ENCODE measurements at places on chromosomes 6 and 20.

GRCh38 chr6:158813032-158813431 is 6.1 kb downstream of the EZR start:
- DNase-seq = no peak

- DNase-seq = no peak
These were observed 21.7 kb upstream of the FYN start for GRCh38 chr6:111894951-111895350.

- DNase-seq = no peak
These were observed 61.6 kb upstream of the SNX9 start for GRCh38 chr6:157761331-157761921.

GRCh38 chr6:2973676-2974075 is 2.3 kb upstream of the SERPINB6 start:
- DNase-seq = no peak

DNA sequence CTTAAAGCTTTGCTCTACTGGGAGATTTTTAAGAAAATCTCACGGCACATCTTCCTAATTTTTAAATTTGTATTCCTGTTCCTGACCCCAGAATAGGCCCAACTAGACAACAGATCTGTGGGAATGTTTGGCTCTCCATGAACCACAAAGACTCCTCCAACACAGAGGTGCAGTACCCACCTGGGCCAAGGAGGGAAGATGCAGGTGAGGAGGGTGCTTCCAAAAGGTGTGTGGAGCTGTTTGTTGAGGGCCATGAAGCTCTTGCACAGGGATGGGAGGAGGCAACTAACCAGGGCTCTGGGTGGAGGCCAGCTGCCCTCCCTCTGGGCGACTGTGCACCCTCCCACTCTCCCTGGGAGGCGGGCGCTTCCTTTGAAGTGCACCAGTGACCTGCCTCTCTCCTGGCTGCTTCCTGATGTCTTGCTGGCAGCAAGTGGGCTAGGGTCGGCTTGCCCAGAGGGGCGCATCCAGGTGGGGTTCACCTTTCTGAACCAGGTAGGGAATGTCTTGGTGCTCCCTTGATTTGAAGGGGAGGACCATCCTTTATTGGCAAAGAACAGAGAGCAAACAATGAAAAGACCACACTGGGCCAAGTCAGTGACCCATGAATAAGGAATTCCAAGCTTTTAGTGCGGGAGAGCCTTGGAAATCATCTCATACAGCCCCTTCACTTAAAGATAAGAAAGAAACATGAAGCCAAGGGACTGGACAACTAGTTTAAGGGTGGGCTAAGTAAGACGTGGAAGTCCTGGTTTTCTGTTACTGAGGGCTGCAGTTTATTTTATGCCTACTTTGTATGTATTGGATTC is 76.0 kb downstream of the ANKRD6 start:
- no peak for DNase-seq

- DNase-seq = no peak
These were observed 151.5 kb downstream of the QKI start for GRCh38 chr6:163566056-163566455.

- no peak for DNase-seq
These were observed 3.0 kb downstream of the ENPP3 start for GRCh38 chr6:131640100-131640499.

GRCh38 chr6:117168296-117169063 is 96.9 kb upstream of the VGLL2 start:
- DNase-seq = no peak

GRCh38 chr6:14428269-14428668 is 310.7 kb downstream of the CD83 start:
- DNase-seq = no peak

DNA sequence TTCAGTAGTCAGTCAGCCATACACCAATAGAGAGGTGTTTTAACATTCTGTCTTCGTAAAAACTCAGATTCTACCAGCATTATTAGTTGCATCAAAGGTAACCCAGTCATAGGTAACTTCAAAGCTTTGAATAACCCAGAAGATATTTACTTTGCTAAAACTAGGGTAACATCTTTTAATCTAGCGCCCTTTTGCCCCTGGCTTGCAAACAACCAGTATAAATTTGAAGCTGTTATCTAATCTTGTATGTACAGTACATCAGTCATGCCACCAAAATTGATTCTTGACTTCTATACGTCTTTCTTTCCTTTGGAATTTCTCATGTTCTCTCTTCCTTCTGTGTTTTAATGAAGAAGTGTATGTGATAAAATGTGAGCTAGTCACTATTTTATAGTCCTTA is 109.3 kb downstream of the LIN28B start:
- DNase-seq = no peak

DNA sequence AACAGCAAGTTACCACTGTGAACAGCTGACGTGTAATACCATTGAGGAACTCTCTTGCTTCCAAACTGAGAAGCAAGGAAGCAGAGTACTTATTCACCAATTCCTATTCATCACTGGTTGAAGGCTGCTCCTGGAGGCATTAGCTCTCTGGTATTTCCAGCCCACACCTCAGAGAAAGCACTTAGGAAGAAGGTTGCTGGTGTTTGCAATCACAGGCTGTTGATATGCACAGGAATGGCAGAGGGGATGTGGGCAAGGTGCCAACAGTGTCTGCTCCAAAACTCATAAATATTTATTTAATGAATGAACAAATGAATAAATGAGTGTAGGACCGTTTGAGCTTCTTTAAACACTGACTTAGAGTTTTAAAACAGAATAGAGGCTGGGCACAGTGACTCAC is 6.9 kb upstream of the RRBP1 start:
- DNase-seq = no peak

DNA sequence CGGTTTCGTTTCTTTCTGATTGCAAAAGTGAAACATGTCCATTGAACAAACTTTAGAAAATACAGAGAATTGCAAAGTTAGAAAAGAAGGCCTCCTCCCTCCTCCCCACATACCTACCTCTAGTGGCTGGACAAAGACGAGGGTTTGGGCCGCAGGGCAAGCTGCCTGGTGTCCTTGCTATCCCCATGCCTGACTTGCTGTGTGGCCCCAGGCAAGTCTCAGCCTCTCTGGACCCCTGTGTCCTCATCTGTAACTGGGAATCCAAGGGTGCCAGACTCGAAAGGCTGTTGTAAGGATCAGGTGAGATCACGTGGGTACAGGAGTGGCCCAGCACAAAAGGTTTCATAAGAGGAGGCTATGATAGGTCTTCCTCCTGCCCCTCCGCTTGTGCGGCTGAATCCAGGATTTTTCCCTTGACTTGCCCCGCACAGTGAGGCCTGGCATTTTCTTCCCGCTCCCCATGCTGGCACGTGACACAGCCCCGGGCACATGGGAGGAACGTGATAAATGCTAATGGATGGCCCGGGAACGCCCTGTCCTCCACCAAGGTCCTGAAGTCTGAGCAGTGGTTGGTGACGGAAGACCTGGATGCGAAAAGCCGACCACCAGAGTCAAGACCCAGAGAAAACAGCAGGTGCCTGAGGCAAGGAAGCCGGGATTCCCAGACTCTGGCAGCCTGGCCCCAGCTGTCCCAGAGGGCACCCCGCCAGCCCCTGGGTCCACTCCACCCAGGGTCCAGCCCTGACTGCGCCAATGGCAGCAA is 55.8 kb downstream of the UBE2V1 start:
- no peak for DNase-seq

GRCh38 chr6:155088856-155089255 is 93.7 kb downstream of the TIAM2 start:
- no peak for DNase-seq

DNA sequence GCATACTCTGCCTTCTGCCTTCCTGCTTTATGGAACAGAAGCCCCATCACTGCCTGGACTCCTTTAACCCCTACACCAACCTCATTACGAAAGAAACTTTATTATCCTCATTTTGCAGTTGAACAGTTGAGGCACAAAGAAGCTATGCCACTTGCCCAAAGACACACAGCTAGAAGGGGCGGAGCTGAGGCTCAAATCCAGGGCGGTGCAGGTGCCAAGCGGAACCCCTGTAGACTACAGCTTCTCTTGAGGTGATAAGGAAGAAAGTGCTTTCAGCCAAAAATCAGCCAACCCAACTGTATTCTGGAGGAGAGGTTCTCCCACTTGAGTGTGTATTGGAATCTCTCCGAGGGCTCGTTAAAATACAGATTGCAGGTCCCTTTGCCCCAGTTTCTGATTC is 90.5 kb downstream of the PRND start:
- DNase-seq = no peak

DNA sequence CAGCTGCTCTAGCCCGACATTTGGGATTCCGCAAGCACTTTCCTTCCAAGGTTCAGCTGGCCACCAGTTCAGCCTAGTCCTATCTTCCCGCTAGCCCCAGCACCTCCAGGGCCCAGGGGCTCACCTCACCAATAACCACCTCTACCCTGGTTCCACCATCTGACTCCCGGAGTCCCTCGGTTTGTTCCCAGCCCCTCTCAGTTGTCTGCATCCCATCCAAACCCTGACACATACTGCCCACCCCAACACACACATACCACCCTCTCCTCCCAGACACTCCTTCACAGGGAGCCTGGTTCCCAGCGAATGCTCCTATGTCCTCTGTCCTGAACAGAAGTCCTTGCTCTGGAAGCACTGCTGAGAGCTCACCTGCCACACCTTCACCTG is 418 bp downstream of the TNXB start:
- DNase-seq = no peak

DNA sequence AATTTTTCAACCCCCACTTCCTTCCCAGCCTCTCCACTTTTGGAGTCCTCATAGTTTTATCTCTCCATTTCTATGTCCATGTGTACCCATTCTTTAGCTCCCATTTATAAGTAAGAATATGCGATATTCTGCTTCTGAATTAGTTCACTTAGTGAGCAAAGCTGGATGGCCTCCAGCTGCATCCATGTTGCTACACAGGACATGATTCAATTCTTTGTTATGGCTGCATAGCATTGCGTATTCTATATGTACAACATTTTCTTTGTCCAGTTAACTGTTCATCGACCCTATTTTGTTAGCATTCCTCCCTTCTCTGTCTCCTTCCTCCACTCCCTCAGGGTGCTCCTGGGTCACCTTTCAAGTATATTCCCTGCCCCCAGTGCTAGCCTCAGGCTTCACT is 210.0 kb upstream of the SSTR4 start:
- no peak for DNase-seq

DNA sequence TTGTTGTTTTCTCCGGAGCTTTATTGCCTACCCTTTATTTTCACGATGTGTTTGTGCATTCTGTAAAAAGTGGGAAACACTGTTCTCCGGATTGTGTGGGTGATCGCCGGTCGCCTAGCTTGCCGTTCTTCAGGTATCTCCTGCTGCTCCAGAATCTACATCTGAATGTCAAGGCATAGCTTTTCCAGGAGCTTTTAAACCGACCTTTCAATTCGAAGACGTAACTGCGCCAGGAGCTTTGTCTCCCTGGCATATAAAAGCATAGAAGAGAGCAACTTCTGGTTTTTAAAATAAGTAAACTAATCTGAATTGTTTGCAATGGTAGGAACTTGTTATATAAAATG is 96.0 kb downstream of the HFE start:
- DNase-seq = no peak

DNA sequence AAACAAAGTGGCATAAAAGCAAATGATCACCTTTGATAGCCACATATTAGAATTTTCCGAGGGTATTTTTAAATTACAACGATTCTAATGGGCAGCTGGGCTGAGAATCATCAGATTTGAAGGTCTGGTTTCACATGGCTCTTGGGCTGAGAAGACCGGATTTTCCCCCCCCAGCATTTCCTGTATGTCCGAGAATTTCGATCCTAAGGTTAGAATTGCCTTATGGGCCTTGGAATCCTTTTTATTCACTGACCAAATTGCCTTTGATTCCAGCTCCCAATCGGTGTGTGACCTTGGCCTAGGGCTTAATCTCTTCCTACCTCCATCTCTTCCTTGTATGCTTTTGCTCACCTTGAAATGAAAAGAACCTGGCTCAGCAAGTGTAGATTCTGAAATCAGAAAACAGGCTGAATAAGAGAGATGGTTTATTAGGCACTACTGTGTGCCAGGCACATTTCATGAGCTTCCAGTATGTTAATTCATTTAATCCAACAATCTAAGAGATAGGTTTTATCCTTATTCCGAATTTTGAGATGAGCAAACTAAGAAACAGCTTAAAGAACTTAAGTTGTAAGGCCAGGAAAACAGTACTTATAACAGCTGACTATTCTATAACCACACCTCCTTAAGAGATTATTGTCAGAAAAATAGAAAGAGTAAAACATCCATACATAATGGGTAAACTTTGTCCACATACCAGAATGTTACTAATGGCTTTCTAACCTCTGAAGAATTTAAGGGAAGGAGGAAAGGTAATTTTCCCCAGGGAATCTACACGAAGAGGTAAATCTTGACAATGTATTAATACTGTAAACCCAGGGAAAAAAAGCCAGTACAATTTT is 39.4 kb downstream of the HFE start:
- no peak for DNase-seq

- DNase-seq = no peak
These were observed 33.1 kb upstream of the LCA5 start for GRCh38 chr6:79570129-79571029.

- no peak for DNase-seq
These were observed 1068.7 kb upstream of the FLRT3 start for GRCh38 chr20:15406072-15406471.

GRCh38 chr6:154954347-154954746 is 40.8 kb upstream of the TIAM2 start:
- DNase-seq = no peak

- DNase-seq = no peak
These were observed 179.1 kb upstream of the HS3ST5 start for GRCh38 chr6:114521926-114522325.
